ENCODE measurements at places on chromosomes 4 and X.

- peak; percentile 69 for DNase-seq
Observed at GRCh38 chrX:40153345-40154249, 55.8 kb upstream of the BCOR start.

DNA sequence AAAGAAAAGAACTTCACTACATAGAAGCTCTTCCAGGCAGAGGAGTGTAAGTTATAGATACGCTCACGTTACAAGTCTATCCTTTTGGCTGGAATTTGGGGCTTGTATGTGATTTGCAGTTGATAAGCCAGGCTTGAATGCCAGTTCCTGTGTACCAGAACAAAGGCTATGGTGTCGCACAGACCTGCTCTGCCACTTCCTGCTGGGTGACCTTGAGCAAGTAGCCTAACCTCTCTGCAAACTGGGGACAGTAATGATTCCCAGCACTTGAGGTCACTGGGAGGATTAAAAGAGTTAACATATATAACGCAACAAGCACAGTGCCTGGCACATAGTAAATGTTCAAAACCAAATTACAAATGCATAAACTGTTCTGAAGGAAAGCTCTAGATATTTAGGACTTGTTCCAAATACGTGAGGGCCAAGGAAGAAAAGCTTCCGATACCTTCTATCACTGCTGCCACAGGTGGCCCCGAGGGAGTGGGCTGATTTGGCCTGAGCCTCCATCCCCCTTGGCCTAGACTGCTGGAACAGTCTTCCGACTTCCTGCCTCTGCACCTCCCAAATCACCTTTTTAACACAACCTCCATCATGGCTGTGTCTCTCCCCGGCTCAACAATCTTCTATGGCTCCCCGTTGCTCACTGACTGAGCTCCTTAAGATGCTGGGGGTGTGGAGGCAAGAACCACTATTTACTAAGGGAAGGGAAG, 1.3 kb upstream of the SOWAHD start:
- DNase-seq = peak; percentile 38

DNA sequence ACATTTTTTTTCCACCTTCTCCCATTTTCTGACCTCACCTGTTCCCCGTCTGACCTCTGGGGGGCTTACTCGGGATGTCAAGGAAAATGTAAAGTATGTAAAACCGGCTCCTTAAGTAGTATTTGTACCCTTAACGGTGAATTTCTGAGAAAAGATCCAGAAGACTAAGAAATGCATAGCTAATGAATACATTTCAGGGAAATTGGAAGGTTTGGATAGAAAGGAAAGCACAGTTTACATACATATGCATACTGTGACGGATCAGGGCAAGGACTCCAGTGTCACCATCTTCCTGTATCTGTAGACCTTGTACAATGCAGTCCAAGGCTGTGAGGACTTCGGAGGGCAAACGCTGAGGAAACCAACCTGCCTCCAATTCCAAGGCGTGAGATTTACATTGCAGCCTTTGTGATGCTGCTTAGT, 2185.9 kb upstream of the TENM3 start:
- DNase-seq = no peak

- DNase-seq = no peak
Observed at GRCh38 chrX:50704360-50704759, 109.6 kb downstream of the SHROOM4 start.

DNA sequence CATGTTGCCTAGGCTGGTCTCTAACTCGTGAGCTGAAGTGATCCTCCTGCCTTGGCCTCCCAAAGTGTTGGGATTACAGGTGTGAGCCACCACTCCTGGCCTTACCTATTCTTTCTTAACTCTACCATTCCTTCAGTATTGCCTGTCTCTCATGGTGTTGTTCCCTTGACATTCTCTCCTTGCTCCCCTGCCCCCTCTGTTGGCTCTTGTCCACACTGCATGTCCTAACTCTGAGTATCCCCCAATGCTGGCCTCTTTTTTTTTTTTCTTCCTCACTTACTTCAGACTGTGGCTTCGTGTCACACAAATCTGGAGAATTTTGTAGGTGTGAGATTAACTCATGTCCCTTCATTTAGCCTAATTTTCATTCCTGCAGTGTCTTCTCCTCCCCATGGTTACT, 22.9 kb upstream of the FRMPD4 start:
- no peak for DNase-seq

DNA sequence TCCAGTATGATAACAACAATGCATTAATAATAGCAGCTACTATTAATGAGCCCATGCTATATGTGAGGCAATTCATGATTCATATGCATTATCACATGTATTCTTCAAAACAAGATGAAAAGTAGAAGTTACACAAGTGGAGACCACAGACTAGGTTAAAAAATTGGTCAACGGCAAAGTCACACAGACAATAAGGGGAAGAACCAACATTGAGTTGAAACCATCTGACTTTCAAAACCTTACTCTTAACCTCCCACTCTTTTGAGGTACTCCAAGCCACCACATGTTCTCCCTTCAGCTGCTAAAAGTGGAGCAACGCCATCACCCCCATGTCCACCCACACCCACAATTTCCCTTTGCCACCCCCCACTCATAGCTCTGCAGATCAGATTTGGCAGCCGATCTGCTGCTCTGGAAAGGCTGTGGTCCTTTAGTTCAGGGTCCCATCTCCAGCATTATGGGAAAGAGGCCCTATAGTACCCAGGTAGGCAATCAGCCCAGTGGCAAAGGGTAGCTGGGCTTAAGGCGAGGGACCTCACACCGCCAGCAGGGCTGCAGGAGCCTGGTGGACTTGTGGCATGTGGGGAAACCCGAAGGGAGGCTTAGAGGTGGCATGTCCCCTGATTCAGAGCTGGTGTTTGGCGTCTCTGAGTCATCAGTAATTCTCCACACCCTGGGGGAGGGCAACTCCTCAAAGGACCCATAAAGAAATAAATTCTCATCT, 33.5 kb upstream of the CYBB start:
- peak; percentile 28 for DNase-seq

DNA sequence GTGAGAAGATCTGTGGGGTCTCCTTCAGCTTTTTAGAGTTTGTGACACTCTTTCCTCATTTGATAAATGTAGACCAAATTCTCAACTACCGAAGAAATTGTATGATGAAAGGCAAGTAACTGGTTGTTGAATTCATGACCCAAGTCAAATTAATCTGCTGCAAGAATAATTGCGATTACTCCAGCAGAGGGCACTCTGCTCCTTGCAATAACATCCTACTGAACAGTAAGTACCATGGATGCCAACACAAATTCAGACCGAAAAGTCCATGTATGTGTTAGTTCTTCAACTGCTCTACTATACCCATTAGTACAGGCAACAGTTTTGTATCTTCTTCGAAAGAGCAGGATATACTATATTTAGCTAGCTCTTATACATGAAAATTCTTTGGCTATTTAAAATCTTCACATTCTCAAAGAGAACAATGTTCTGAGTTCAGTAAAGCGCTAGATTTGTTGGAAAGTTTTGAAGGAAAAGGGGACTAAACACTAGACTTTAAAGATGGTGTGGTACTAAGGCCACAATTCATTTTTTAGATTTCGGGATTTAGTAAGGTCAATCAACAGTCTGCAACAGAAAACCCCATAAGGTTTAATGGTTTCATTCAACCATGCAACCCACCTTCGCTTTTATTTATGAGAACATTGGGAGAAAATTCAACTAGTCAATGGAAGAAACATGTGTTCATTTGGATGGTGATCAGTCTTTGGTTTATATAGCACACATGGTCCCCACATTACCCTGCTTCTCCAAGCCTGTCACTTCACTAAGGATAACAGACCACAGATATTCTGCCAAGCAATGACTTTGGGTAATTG, 105.4 kb upstream of the TBC1D9 start:
- DNase-seq = peak; percentile 61

- no peak for DNase-seq
Observed at GRCh38 chr4:19675172-19675811, 576.4 kb upstream of the SLIT2 start.

GRCh38 chrX:134542485-134542884, 82.5 kb downstream of the HPRT1 start:
- DNase-seq = no peak

DNA sequence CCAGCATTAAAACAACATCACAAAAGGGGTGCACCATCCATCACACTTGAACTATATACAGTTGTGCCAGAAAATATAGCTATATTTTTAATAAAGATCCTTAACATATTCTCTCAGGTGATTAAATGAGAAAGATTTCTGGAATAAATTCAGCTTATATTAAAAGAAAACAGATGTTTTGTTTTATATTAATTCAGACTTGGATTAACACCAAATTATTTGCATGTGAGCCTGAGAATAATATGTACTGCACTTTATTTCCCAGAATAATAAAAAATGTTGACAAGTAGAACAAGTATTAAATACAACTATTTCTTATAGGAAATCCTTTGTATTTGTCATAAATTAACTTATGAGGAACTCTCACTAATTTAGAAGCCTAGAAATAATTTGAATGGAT, 1467.4 kb downstream of the RAPGEF2 start:
- no peak for DNase-seq

DNA sequence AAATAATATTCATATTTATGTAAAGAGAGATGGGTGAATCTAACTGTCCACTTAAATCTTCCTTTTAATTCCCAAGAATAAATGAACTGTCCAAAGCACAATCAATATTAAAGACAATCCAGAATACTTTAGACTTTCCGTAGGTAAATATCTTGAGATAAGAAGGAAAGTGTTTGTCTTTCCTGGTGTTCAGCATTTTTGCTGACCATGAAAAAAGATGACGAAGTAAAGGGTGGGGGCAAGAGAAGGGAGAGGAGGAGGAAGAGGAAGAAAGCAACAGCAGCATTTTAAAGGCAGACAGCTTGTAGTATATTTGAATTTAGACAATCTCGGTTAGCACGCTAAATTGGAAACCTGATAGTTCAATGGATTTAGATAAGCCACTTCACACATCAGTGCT, 498.2 kb downstream of the KCNIP4 start:
- no peak for DNase-seq

DNA sequence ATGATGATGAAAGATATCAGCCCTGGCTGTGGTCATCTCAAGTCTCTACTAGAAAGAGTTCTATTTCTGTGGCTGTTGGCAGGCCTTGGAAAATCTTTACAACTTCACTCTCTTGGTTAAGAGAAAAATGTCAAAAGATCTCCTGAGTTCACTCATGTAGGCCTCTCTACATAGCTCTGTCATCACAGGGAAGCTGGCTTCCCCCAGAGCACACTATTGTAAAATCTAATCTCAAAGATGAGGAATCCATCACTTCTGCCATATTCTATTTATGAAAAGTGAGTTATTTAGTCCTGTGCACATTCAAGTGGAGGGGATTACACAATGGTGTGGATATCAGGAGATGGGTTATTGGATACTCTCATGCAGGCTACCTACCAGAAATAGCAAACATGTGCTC, 388.4 kb upstream of the HS3ST1 start:
- no peak for DNase-seq

DNA sequence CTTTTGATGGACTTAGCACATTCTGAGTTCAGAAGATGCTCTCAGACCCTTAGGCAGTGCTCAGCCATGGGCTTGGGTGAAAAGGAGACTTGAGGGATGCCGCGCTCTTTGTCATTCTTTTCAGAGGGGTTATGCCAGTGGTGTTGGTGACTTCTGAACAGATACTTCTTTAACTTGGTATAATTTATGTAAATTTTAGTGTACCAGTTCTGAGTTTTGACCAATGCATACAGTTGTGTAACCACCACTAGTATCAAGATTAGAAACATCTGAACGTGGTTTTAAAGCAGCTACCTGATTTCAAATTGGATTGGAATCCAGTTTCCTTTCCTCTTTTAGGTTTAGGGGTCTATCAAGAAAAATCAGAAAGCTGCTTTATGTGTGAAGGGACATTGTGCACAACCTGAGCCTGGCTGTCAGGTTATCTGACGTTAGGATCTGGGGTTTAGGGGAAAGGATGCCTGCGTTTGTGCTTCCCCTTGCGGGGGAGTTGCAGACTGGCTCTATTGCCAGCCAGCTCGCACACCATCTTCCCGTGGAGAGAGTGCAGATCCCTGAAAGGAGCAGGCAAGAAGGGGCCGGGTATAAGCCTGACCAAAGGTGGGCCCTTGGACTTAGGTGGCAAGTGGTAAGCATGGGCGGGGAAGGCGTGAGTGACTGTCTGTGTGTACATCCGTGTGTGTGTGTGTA, 19.0 kb downstream of the SMS start:
- DNase-seq = no peak

- DNase-seq = no peak
Observed at GRCh38 chr4:39451423-39452023, 7.2 kb downstream of the RPL9 start.

DNA sequence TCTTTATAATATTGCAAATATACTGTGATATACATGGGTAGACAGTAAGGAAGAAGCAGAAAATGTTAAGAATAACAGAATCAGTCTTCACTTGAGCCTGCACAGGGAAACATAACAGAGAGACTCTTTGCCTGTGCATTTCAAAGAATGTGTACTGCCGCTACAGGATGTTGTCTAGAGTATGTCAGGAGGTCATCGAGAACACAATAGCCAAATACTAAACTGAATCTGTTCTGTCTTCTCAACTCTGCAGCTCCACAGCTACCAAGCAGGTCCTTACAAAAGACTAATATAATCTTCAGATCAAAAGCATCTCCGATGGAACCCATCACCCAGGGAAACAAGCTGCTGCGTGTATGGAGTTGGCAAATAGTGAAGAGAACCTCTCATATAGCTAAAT, 471.5 kb downstream of the PCDH10 start:
- DNase-seq = no peak

DNA sequence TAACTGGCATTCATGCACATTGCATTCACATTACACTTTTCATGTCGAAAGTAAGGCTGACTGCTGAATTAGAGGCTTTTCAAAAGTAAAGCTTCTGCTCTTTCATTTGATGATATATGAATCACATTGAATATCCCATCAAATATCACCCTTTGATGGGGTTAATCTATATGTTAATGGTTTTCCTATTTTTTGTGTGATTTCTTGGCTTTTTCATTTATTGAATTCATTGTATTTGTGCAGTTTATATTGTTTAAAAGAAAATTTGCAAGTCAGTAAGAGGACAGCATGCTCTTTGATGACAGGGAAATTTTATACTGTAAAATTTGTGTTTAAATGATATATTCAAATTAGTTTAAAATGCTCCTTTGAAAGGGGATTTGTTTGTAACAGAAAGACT, 344.1 kb downstream of the PCDH10 start:
- no peak for DNase-seq

GRCh38 chr4:121484633-121485032, 103.8 kb upstream of the QRFPR start:
- DNase-seq = peak; percentile 35

GRCh38 chr4:40466789-40467188, 131.7 kb downstream of the CHRNA9 start:
- DNase-seq = peak; percentile 44

- DNase-seq = no peak
Observed at GRCh38 chrX:123581586-123581985, 151.3 kb downstream of the THOC2 start.

GRCh38 chr4:102633100-102633499, 127.7 kb downstream of the MANBA start:
- no peak for DNase-seq

Measured in activated CD4-positive, alpha-beta T cell treated with anti-CD3 and anti-CD28 coated beads, Interleukin-2, Interleukin-4, amounts not matched to agents 100 ng/mL and 50 ng/mL, durations not matched to agents 16 hours and 8 hours (primary cell).